ENCODE measurements at places on chromosomes 3 and 15.

GRCh38 chr3:176992978-176993377 is 204.3 kb downstream of the TBL1XR1 start:
- no peaks in the 10 kb centered on the region for H3K36me3 ChIP-seq
- H3K4me3 ChIP-seq = no peak overlapping the region
- H3K4me1 ChIP-seq = no peaks in the 10 kb centered on the region
- DNase-seq = no peak
- H3K27me3 ChIP-seq = no peaks in the 10 kb centered on the region

GRCh38 chr15:22951381-22952280 is 28.5 kb downstream of the CYFIP1 start:
- no peak overlapping the region for H3K27ac ChIP-seq
- H3K4me1 ChIP-seq = peaks cover 3% of the 10 kb centered on the region
- H3K4me3 ChIP-seq = no peak overlapping the region

DNA sequence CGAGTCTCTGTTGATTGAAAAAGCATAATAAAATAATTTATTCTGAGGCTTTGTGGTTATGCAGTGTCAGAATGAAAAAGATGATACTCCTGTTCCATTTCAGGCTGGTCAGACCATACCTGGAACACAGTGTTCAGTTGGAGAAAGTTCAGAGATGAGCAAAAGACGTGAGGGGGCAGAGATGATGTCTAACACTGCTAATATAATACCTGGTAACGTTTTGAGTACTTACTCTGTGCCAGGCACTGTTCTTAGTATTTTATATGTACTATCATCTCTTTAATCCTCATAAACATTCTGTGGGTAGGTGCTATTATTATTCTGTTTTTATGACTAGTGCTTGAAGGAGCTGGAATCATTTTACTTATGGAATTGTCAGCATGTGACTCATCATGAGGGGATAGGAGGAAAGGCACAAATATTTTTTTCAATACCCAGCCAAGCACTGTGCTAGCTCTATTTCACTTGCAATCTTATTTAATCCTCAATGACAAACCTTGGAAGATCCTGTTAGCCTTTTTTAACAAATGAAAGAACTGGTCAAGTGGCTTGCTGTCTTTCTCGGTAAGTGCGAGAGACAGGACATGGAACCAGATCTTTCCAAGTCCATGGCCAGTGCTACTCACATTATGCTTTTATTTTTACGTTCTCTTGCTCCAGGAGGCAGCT is 31.8 kb downstream of the IQGAP1 start:
- DNase-seq = no peak
- no peaks in the 10 kb centered on the region for H3K36me3 ChIP-seq
- peaks cover 7% of the 10 kb centered on the region for H3K4me1 ChIP-seq
- H3K4me3 ChIP-seq = no peak overlapping the region
- H3K27me3 ChIP-seq = no peaks in the 10 kb centered on the region

DNA sequence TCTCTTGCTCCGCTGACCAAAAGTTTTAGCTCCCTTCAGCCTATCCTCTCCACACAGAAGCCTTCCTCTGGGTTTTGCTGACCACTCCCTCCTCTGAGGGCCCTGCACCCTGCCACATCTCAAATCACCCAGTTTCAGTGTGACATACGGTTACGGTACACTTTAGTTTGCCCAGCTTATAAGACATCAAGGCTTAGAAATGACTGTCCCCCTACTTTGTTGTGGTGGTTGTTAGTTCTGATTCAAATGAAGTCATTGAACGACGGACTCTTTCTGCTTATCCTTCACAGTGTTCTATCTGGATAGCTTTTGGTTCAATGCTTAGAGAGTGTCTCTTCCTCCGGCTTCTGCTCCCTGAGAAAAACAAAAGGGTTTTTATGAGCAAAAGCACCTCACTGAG is 68.0 kb upstream of the NDUFB4 start:
- H3K27ac ChIP-seq = no peak overlapping the region
- no peaks in the 10 kb centered on the region for H3K36me3 ChIP-seq
- H3K27me3 ChIP-seq = no peaks in the 10 kb centered on the region
- H3K4me1 ChIP-seq = no peaks in the 10 kb centered on the region
- H3K4me3 ChIP-seq = no peak overlapping the region

DNA sequence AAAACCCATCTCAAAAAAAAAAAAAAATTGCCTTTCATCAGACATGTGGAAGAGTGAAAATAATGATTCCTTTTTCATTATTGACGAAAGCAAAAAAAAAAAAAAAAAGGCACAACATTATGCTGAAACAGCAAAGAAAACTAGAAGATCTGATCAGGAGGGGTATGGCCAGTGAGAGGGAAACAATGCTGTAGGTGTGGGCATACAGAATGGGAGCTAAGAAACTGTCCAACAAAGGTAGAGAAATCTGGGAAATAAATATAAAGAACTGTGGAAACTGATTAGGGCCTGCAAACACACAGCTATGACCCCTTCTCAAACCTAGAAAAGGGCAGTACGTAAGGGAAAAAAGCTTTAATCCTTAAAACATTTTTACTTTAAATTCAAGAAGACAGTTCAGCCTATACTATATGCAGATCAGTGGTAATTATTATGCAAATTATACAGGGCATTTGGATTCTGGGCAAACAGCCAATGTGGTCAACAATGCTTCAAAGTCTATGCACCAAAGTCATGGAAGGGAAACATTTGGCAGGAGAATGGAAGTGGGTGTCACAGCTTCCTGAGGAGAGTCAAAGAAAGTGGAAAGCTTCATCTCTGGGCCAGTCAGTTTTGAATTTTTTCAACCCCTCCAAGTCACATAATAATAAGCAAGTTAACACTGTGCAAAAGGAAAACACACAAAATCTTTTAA is 68.3 kb upstream of the SLC12A8 start:
- no peak for DNase-seq
- no peaks in the 10 kb centered on the region for H3K36me3 ChIP-seq
- H3K4me1 ChIP-seq = peaks cover 11% of the 10 kb centered on the region

DNA sequence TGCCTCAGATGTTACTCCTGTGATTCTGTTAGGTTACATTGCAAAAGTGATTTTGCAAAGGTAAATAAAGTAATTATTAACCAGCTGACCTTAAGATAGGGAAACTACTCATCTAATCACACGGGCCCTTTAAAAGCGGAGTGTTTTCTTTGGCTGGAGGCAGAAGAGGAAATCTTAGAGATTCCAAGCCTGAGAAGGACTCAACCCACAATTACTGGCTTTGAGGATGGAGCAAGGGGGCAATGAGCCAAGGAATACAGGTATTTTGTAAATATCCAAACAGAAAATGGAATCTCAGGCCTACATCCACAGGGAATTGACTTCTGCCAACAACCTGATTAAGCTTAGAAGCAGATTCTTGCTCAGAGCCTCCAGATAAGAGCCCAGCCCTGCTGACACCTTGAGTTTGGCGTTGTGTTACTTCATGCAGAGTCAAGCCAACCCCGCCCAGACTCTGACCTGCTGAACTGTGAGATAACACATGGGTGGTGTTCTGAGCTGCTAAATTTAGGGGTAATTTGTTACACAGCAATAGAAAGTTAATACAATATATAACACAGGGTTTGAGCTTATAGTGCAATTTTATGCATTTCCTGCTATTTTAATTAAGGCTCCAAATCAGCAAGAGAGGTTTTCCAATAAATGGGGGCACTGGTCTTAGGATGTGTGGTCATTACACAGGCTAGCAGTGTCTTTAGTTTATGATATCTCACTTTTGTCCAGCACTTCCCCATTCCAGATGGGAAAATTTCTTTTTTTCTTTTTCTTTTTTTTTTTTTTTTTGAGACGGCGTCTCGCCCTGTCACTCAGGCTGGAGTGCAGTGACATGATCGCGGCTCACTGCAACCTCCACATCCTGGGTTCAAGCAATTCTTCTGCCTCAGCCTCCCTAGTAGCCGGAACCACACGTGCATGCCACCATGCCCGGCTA is 19.5 kb downstream of the NFKBIZ start:
- no peaks in the 10 kb centered on the region for H3K4me1 ChIP-seq
- no peak overlapping the region for H3K4me3 ChIP-seq
- H3K36me3 ChIP-seq = no peaks in the 10 kb centered on the region
- H3K27ac ChIP-seq = no peak overlapping the region
- H3K27me3 ChIP-seq = no peaks in the 10 kb centered on the region

DNA sequence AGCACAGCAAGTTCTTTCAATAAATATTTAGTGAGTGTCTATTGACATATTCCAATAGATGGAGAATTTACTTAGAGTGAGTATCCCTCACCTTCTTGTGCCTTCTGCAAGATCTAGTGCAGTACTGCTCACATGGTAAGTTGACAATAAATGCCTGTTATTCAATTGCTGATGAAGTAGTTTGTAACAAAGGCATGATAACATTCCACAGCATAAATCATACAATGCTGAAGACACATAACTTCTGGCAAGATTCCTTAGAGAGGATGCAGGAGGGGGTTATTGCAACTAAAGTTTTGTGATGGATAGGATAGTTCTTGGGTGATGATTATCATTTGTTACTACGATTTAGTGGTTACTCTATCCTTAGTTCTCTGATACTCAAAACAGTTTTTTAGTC is 112.2 kb upstream of the RBMS3 start:
- H3K4me3 ChIP-seq = no peak overlapping the region

- DNase-seq = no peak
- no peak overlapping the region for H3K4me3 ChIP-seq
- no peak overlapping the region for H3K27ac ChIP-seq
- no peaks in the 10 kb centered on the region for H3K27me3 ChIP-seq
- peaks cover 3% of the 10 kb centered on the region for H3K4me1 ChIP-seq
Measured at GRCh38 chr3:25084016-25084415, 344.0 kb upstream of the RARB start.

All from H1 (cell line).